Activated effector memory CD4-positive, alpha-beta T cell treated with Interleukin-2 at 50 U/mL for 16 hours (primary cell): ENCODE measurements at places on chromosomes 2 and 18.

DNA sequence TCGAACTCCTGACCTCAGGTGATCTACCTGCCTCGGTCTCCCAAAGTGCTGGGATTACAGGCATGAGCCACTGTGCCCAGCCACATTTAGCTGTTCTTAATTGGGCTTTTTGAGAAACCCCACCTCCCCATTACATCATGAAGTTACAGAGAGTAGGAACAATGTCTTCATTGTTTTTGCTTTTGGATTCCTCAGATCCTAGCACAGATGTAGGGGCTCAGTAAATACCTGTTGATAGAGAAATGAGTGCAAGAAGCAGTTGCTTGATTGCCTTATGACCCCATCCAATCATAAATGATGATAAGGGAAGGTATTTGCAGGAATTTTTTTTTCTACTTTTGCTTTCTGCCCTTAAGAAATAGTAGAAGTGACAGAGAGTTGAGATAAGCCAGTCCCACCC, 25.4 kb downstream of the GREB1L start:
- no peak for DNase-seq

DNA sequence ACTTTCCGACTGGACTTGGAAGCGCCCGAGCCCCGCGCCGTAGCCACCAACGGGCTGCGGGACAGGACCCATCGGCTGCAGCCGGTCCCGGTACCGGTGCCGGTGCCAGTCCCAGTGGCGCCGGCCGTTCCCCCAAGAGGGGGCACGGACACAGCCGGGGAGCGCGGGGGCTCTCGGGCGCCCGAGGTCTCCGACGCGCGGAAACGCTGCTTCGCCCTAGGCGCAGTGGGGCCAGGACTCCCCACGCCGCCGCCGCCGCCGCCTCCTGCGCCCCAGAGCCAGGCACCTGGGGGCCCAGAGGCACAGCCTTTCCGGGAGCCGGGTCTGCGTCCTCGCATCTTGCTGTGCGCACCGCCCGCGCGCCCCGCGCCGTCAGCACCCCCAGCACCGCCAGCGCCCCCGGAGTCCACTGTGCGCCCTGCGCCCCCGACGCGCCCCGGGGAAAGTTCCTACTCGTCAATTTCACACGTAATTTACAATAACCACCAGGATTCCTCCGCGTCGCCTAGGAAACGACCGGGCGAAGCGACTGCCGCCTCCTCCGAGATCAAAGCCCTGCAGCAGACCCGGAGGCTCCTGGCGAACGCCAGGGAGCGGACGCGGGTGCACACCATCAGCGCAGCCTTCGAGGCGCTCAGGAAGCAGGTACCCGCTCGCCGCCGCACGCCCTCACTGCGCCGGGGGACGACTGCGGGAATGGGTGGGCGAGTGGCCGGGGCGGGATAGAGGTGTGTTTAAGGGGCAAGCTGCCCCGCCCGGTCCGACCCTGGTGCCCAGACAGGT, 713 bp downstream of the ATOH8 start:
- DNase-seq: no peak

DNA sequence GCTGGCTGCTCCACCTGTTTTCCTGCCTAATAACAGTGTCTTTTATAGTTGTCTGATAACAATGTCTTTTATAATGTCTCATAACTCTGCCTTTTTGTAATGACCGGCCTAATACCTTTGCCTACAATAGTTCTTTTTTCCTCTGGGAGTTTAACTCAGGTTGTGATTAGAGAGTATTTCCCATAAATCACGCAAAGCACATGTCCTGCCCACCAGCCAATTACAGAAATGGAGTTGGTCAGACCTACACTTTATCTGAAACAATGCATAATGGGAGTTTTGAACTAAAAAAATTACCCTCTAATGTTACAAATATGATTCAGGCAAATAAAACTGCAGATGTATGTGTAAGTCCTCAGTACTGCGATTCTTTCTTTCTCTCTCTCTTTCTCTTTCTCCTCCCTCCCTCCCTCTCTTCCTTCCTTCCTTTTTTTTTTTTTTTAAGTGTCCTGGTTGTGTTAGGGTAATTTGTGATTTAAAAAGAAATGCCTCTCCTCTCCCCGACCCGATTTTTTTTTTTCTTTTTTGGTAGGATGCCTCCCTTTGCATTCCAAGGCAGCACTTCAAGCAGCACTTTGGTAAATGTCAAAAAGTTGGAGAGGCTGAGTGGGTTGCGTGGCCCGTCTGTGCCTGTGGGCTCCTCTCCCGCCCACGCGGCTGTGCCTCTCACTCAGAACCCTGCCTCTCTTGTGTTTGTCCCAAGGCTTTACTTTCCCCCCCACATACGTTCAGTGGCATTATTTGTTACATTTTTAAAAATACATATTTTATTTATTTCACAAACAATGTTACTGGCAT, 147.3 kb downstream of the AGAP1 start:
- DNase-seq: no peak

DNA sequence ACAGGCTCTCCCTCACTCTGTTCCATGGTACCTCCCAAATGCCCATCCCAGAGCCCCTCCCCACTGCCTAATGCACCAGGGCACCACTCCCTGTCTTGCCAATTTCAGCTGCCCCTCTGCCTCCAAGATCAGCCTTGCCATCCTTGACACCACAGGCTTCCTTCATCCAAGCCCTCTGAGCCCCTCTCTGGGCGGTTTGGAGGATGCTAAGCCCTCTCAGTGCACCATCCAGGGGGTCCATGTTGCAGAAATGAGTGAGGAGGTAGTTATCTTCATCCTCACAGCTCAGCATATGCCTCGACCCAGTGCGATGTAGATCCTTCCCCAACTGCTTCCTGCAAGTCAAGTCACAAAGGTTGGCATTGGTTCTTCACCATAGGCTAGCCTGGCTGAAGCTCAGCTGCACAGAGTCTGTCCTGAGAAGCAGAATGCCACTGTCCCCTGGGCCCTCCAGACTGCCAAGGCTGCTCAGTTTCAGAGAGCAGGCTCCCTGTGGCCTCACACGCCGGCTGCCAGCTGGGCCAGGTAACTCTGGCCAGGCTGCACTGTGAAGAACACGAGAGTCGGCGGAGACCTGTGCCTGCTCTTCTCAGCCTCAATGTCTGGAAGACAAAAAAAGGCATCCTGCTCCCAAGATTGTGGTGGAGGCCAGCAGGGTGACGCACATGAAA, 9.9 kb upstream of the MAP3K2 start:
- no peak for DNase-seq

DNA sequence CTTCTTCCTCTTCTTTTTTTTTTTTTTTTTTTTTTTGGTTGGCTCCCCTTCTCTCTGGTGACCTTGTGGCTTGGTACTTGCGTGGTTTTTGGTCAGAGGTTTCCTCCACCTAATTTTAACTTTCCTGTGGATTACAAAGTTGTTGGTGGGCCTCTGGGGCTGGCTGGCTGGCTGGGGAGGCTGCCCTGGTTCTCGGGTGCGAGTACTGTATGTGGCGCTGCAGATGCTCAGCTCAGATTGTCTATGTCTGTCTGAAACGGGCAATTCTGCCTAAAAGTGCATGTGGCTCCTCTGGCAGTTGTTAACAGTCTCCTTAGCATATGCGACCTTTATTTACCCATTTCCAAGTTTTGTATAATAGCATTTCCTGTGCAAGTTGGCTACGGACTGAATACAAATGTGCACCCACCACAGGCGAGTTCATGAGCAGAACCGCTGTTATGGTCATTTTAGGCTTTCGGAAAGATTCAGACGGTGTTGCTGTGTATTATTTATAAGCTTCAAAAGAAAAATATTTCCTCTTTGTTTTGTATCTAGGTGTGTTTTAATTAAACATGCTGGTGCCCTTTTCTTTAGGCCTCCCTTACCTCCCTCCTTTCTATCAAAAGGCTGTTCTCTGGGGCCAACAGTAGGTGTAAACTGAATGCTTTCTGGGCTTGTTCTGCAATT, 4.4 kb downstream of the TBR1 start:
- DNase-seq: no peak

DNA sequence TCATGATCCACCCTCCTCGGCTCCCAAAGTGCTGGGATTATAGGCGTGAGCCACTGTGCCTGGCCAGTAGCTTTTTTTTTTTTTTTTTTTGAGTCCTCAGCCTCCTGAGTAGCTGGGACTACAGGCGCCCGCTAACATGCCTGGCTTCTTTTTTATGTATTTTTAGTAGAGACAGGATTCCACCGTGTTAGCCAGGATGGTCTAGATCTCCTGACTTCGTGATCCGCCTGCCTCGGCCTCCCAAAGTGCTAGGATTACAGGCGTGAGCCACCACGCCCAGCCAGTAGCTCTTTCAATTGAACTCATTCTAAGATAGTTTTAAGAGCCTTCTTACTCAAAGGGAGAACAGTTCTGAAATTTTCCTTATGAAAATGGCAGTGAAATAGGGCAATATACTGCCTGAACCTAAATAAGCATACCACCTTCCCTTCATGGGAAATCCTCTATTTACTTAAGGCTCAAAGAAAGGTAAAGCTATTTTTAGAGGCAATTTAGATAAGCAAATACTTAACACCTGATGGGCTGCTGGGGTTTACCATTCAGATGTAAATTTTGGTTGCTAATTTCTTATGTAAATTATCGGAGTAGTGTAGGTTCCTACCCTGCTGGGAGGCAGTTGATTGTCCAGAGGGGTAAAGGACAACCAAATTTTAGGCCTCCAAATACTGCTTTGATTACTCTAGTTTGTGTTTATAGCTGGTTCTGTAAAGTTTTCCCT, 144.7 kb downstream of the GREB1L start:
- DNase-seq: no peak

DNA sequence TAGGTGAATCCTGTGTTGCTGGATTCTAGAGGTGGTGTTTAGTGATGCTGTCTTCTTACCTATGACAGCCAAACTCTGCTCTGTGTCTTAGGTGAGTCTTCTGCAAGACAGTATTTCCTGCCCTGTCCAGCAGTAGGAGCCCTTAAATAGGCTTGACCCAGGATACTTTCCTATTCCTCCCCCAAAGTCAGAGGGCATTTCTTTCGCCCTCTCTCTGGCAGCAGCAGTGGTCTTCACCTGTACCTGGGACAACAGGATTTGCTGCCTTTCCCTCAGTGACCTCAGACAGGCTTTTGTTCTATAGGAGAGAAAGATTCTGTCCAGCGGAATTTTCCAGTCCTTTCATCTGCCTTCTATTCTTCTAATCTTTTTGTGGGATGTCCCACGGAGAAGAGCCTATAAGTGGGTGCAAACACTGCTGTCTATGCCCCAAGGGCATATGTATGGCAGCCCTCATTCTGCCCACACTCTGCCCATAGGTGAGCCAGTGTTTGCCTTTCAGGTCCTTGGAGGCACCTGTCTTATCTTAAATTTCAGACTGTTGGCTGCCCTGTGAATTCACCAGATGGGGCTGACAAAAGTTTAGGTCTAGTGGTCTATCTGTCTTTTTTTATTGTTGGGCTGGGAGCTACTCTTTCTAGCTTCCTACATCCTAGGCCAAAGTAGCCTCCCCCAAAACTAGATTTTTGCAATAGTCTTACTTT, 177.3 kb upstream of the SPOPL start:
- no peak for DNase-seq

DNA sequence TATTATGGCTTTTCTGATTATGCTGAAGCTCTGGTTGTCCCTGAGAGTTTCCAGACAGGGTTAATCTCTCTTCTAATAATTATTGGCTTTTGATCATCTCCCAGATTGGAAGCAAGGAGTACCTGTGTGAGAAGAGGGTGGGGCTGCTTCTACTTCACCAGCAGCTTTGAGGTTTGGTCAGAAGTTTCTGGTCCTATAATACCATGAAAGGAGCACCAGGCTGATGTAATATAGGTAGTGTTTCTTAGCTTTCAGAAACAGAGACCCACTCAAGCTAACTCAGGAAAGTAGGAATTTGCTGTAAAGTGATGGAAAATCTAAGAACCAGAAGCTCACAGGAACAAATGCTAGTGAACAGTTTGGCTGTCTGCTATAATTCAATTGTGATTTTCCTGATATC, 57.6 kb downstream of the SGPP2 start:
- DNase-seq: no peak

- no peak for DNase-seq
These were observed 217.0 kb upstream of the PIEZO2 start for GRCh38 chr18:11366410-11366809.

DNA sequence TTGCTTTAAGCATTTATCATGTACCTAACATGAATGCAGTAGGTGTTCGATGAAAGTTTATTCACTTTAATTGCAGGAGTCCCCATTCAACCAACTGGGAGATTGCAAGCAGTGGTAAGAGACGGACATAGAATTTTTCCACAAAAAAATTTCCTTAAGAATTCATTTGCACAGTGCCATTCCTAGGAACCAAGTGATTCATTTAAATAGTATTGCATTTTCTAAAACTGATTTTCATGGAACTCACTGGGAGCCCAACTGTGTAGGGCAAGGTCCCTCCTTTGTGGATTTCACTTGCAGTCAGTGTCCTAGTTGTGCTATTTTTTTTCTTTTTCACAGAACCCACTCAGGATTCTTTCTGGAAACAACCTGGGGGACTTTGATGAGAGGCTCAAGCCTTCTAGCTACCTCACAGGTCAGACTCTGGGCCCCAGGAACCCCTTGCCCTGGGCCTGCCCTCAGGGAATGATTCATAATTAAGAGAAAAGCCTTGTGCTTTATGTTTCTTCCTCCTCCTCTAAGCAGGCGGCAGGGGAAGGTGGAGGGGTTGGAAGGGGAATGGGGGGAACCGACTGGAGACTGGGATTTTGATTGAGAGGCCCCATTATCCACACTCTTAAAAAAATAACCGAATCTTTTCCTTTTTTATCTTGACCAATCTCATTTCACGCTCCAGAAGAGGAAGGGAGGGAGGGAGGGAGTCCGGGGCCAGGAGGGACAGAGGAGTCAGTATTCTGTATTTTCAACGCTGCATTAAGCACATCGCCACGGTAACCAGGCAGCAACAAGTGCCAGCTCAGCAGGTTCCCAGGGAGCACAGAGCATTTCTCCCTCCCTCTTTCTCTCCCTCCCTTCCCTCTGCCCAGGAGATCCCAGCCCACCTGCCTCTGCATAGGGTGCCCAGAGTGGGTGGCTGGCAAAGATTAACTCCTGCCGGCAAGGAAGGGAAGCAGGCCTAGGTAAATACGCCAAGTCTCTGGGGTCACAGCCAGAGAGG, 51.8 kb downstream of the PSD4 start:
- no peak for DNase-seq

DNA sequence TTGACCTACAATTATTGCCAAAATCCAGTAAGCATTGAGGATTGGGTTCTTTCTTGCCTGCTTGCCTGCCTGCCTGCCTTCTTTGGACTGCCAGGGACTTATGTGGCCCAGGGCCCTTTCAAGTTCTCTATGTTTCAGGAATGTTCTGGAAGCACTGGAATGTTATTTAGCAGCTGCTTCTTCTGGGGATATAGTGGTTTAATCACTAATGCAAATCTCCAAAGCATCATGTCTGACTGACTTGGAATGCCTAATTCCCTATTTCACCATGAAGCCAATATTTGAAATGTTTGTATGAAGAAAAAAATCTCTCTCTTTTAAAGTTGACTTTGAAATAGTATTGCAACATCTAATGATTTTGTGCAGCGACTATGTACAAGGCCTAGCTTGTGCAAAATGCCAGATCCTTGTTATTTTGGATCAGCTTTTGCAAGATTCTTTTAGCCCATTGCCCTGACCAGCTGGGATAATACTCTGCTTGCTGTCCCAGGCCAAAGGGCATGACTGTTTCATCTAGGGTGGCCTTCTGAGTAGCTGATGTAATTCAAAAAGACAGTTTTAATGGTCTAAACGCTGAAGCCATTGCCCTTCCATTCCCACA, 204.6 kb downstream of the RND3 start:
- DNase-seq: no peak
